Stimulated activated CD4-positive, alpha-beta T cell treated with anti-CD3 and anti-CD28 coated beads, Interleukin-12 subunit alpha, Interleukin-12 subunit beta, amount 100 ng/mL, for 24 hours (primary cell): ENCODE measurements at places on chromosomes 12 and 14.

DNA sequence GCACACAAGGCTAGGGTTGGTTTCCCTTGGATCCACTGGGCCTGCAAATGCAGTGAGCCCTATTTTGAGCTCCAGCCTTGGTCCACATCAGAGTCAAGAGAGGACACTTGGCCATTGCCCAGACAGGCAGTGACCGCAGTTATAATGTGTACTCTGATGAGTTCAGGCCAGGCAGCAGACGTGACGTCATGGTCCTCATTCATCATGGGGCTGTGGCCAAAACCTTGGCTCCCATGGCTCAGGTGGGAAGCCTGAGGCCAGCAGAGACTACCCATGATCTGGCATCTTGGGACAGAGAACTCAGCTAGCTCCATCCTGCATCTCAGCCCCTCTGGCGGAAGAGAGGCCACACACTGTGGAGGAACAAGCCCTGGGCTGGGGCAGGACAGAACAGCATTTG, 16.4 kb downstream of the TMEM63C start:
- DNase-seq = no peak

GRCh38 chr12:28253161-28253641, 62.9 kb downstream of the CCDC91 start:
- peak; percentile 27 for DNase-seq

DNA sequence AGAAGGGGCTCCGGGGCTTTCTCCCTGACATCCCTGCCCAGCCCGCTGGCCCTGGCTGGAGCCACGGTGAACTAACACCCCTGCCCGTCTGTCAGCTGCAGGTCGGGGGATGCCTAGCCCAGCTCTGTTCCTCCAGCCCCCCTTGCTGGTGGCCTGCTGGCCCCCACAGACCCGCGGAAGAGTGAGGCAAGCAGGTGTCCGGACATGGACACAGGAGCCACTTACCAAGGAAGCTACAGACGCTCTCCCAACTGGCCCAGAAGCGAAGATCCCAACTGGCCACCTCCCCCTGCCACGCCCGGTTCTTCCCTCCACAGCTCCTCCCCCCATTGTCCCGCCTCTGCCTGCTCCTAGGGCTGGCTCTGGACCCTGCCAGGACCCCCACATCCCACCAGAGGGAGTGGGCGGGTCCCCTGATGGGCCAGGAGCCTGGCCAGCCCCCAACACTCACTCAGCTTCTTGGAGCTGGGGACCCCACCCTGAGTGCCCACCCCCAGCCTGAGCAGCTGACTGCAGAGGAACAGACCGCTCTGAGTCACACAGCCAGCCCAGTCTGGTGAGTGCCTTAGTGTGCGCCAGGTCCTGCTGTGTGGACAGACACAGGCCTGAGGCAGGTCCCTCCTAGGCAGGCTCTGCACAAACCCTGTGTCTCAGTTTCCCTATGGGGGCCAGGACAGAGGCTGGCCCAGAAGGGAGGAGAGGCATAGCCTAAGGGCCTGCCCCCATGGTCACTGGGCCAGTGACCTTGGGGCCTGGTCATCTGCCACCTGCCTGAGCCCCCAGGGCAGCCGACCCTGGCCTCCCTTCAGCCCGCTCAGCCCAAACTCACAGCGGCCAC, 7.7 kb downstream of the AHNAK2 start:
- no peak for DNase-seq

GRCh38 chr14:90755661-90756304, 60.4 kb downstream of the TTC7B start:
- no peak for DNase-seq
